Substantia nigra (tissue), 51 donors: ENCODE measurements at places on chromosomes 2 and 18.

DNA sequence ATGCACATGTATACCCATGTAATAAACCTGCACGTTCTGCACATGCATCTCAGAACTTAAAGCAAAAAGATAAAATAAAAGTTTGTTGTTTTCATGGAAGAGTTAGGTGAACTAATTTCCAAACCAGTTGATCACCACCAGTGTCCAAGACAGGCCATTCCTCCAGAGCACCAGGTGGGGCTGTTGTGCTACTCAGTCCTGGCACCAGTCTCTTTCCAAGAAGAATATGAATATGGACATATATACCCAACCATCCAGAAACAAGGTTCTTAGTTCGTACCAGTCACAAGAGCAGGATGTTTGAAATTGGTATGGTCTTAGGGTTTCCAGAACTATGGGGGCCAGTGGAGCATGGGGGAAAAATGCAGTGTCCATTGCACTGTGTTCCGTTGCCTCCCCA, 17.2 kb upstream of the TNP1 start:
- DNase-seq = no peak

DNA sequence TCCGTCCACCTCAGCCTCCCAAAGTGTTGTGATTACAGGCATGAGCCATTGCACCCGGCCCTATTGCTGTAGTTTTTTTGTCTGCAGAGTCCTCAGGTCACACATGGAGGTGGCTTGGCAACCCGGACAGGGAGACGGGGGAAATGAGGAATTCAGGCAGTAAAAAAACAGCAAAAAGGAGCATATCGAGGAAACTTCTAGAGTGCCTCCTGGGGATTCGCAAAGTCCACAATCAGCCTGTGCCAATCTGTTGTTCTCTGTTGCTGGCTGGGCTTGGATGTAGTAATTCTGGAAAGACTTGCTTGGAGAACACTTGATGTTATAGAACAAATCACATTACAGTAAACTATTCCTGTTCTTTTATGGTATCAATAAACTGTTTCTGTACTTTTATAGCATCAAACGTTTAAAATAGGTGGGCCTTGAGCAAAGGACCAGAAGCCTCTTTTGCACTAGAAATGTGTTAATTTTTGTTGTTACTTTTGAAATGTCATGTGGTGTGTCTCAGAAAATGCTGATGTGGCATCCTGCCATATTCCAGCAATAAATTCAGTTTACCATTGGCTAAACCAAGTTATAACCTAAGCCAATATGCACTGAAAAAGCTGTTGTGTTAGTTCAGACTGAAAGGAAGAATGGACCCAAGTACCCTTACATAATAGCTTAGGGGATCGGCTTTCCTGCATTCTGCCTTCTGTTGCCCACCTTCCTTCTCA, 14.4 kb downstream of the ELAC1 start:
- DNase-seq = no peak

DNA sequence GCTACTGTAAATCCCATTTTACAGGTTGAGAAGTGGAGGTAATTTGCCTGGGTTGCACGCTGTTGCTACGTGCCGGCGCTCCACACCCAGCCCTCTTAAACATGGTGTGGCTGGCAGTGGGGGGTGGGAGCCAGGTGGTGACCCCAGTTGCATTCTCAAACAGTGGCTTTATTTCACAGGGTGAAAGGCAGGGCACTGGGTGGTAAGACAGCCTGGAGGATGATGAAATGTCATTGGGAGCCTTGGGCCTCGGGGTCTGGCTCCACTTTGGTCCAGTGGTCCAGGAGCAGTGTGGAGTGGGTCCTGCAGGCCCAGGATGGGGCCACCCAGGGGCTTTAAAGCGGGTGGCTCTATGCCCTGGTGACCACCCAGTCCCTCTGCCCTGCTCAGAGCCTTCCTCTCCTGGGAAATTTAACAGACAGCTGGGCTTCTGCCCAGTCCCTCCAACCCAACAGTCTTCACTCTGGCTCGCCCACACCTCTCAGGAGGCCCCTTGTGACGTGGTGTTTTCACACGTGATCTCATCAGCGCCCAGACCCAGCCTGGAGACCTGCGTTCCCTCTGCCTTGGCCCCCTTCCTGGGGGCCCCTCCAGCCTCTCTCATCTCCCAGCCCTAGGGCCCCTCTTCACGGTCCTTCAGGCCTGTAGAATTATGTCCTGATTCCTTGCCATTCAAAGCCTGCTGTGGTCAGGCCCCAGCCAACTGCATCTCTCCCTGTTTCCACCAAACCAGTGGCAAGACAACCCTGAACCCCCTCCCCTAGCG, 92.5 kb downstream of the INHBB start:
- DNase-seq = no peak

- DNase-seq = no peak
Measured at GRCh38 chr2:117763804-117764203, 50.7 kb upstream of the DDX18 start.

DNA sequence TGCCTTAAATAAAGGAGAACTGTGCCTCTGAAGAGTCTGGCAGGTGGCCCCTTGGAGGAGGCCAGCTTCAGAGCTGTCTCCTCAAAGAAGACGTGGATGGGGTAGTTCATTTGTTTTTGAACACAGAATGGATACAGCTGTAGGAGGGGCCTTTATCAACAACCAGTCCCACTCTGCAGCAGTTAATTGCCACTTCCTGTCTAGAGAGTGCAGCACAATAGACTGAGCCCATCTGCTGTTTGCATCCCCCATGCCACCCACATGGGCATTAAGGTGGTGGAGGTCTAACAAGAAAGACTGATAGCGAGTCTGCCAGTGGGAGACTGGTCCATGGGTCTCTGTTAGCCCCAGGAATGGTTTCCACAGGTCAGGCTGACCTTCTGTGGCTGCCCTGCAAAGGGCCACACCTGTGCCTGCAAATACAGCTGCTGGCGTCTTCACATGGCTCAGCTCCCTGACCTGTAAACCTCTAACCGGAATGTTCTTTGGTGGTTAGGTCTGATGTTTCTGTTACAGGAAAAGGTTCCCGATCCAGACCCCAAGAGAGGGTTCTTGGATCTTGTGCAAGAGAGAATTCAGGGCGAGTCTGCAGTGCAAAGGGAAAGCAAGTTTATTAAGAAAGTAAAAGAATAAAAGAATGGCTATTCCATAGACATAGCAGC, 153.3 kb upstream of the ITGA6 start:
- no peak for DNase-seq

GRCh38 chr2:200430017-200430416, 79.9 kb downstream of the KCTD18 start:
- DNase-seq = no peak

- DNase-seq = no peak
Measured at GRCh38 chr2:9748577-9748976, 94.7 kb upstream of the TAF1B start.
